Cortex of kidney (tissue), 1 donor: ENCODE measurements at places on chromosomes 7 and 10.

- DNase-seq: no peak
These were observed 45.4 kb downstream of the TMEM168 start for GRCh38 chr7:112744818-112745217.

GRCh38 chr10:94001416-94001810 is 7.7 kb downstream of the PLCE1 start:
- no peak for DNase-seq

GRCh38 chr7:30596721-30597120 is 2.0 kb downstream of the GARS1 start:
- DNase-seq: no peak

DNA sequence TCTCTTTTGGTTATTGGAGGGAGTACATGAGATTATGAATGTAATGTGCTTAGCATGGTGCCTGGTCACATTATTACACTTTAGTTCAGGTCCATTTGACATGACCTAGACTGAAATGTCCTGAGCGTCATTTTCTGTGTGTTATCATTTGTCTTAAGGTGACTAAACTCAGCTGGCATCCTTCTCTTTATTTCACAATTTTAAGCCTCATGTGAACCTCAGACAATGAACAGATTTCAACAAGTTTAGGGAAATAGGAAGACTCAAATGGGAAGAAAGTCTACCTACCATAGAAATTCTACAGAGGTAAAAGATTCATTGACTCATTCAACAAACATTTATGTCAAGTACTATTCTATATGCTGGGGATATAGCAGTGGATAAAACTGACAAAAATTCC is 70.2 kb upstream of the EXOC6 start:
- no peak for DNase-seq

DNA sequence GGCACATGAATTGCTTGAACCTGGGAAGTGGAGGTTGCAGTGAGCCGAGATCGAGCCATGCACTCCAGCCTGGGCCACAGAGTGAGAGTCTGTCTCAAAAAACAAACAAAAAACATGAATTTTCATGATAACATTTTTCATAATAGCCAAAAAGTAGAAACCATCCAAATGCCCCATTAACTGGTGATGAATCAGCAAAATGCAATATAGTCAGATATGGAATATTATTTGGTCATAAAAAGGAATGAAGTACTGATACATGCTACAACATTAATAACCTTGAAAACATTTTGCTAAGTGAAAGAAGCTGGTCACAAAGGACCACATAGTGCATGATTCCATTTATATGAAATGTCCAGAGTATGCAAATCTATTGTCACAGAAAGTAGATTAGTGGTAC is 24.5 kb upstream of the VCL start:
- DNase-seq: no peak

DNA sequence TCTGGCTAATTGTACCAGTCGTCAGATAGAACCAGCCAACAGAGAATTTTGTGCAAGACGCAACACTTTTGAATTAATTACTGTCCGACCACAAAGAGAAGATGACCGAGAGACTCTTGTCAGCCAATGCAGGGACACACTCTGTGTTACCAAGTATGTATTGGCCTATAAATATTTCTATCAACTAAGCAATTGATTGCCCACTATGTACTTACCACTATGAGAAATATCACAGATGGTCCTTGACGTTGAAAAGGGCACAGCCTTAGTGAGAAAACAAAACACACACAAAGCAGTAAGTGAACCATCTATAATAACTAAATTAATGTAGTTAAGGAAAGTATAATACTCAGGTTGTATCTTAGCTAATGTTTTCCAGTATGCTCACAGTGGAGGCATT is 60.0 kb downstream of the ANLN start:
- DNase-seq: no peak

- DNase-seq: no peak
These were observed 32.3 kb downstream of the AGR3 start for GRCh38 chr7:16849296-16850148.

- DNase-seq: no peak
These were observed 69.2 kb upstream of the FAM171A1 start for GRCh38 chr10:15440204-15440711.

DNA sequence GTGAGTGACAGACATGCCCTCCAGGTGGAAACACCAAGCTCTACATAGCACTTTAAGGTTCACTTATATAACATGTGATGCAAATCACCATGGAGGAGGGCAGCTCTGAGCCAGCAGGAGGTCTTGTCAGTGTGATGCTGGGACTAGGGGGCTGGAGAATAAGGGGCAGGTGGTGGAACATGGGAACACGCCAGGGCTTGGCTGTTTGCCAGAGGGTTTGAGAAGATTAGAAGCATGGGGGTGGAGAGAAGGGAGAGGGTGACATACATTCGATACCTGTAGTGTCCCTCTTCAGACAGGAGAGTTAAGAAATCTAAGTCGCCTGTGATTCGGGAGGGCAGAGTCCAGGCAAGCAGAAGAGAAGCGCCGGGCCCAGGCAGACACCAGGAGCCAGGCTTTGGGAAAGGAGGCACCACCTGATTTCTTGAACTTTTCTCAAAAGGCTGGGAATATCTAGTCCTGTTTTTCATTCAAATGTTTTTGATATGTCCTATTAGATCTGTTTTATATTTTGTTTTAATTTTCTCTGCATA is 16.9 kb upstream of the LAMB4 start:
- DNase-seq: no peak

- DNase-seq: no peak
These were observed 2.3 kb downstream of the GRM8 start for GRCh38 chr7:127250312-127251035.

- DNase-seq: no peak
These were observed 39.2 kb downstream of the EEPD1 start for GRCh38 chr7:36192053-36192824.

- no peak for DNase-seq
These were observed 830.2 kb upstream of the SORCS1 start for GRCh38 chr10:107994621-107995270.

GRCh38 chr7:8433477-8434289 is at the start of gene NXPH1:
Gene NXPH1 (plus strand): TSS chr7:8433609.
- DNase-seq: no peak

DNA sequence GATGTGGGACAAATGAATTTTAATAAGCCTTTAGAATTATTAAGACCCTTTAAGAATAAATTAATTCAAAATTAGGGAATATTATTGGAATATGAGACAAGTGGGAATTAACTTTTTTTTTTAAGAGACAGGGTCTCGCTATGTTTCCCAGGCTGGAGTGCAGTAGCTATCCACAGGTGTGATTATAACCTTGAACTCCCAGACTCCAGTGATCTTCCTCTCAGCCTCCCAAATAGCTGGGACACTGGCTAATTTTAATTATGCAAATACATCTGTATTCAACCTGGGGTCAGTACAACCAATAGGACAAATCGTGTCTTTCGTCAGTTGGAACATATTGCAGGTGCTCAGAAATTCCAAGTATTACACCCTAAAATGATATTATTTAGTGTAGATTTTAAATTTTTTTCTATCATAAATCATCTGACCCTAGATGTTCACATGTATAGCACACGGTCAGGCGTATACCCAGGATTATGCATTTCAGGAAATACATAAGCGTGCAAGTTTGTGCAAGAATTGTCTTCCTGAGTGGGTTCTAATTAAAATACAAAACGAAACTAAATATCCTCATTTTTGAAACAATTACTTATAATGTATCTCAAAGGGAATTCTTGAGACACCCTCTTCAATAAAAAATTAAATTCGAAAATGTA is 1.2 kb downstream of the NT5C3A start:
- DNase-seq: no peak

- DNase-seq: no peak
These were observed 165.5 kb upstream of the BET1 start for GRCh38 chr7:94169682-94170081.

- DNase-seq: no peak
These were observed 351.4 kb downstream of the PAXIP1 start for GRCh38 chr7:154651501-154651900.

DNA sequence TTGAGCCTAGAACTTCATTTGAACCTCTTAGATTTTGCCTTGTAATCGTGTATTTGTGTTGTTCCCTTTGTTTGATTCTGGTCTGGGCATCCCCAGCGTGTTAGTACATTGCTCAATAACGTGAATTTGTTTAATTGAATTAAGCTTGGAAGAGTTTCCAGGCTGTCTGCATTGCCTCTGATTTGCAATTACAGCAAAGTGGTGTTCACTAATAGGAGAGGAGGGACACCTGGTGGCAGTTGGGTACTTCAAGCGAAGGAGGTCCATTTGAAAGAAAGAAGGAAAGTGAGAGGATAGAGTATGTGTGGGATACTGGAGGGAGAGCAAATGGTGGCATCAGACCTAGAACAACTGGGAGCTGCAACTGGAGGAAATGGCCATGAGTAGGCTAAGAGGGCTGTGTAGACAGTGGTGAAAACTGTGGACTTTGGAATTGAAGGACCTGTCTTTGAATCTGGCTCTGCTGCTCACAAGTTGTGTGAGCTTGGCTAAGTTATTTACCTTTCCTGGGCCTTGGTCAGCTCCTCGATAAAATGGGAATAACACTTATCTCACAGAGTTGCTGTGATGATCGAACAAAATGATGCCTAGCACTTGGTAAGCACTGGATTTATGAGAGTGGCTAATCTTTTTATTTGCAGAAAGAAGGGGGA is 15.1 kb downstream of the LSMEM1 start:
- no peak for DNase-seq

DNA sequence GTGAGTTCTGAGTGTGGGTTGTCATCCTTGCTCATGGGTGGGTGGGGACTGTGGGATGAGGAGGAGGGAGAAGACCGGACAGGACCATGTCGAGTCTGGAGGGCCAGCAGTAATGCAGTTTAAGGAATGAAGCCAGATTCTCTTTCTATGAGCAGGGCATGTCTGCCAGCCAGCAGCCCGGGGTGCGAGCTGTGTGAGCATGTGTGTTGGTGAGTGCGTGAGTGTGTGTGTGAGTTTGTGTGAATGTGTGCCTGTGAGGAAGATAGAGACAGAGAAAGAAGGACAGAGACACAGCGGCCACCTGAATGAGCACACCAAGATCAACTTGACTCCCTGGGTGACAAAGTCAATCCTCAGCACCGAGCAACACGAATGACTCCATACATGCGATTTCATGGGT is 52.3 kb downstream of the ADARB2 start:
- no peak for DNase-seq

DNA sequence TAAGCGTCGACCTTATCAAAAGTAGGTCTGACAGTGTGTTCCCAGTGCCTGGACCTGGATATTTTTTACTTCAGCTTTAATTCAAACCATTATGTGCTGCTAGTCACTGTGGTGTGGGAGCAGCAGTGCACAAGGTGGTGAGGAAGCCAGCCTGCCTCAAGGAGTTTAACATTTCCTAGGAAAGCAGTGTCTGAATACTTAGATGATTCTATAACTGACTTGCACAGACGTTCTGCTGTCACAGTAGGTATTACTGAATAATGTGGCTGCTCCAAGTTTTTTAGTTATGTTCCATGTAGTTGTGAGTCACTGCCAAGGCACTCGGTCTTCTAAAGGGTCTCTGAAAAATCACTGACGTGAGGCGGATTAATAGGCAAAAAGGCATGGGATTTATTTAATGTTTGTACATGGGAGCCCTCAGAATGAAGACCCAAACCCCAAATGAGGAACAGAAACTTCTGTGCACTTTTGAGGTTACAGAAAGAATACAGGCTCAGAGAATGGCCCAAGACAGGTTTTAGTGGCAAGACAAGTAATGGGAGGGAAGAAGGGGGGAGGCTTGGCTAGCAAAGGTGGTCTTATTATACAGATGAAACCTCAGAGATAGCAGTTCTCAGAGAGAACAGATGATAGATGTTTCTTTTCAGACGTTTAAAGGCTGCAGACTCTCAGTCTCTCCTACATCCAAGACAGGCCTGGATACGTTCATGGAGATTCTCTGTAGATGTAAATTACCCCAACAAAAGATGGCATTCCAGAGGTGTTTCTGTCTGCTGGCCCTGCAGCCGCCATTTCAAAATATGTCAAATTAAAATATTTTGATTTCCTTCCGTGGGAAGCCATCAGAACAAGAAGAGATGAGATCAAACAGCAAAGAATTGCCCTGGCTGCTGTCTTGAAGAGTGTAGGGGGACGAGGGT is 209.3 kb downstream of the SDK1 start:
- no peak for DNase-seq

DNA sequence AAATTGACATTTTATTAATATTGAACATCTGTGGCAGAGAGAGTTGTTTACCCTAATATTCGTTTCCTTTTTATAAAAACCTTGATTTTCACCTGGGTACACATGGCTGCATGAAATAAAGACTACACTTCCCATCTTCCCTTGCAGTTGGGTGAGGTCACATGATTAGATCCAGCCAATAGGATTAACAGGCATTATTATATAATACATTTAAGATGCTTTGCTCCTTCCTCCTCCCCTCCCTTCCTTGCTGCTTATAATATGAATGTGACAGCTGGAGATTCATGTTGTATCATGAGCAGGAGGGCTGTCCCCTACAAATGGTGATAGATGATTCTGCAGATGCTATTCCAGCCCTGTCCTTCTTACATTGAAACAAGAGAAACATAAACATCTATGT is 146.6 kb downstream of the SH2D4B start:
- DNase-seq: no peak

GRCh38 chr7:78055001-78055573 is 256.5 kb downstream of the PHTF2 start:
- no peak for DNase-seq

- DNase-seq: no peak
These were observed 8.2 kb upstream of the SRRM3 start for GRCh38 chr7:76193466-76193865.

DNA sequence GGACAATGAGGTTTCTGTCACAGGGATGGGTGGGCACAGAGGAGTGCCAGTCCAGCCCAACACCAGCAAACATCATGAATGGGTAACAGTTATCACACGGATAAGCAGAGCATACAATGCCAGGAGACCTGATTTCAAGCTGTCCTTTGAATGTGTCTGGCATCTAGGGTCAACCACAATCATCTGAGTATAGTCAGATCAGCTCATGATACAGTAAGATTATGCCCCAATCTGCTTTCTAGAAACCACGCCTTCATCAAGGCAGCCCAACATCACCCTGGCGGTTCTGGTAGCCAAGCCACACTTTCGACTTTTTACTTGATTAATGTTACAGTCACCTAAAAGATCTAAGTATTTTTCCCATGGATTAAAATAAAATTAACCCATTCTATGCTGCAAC is 10.5 kb downstream of the FAM171A1 start:
- no peak for DNase-seq

DNA sequence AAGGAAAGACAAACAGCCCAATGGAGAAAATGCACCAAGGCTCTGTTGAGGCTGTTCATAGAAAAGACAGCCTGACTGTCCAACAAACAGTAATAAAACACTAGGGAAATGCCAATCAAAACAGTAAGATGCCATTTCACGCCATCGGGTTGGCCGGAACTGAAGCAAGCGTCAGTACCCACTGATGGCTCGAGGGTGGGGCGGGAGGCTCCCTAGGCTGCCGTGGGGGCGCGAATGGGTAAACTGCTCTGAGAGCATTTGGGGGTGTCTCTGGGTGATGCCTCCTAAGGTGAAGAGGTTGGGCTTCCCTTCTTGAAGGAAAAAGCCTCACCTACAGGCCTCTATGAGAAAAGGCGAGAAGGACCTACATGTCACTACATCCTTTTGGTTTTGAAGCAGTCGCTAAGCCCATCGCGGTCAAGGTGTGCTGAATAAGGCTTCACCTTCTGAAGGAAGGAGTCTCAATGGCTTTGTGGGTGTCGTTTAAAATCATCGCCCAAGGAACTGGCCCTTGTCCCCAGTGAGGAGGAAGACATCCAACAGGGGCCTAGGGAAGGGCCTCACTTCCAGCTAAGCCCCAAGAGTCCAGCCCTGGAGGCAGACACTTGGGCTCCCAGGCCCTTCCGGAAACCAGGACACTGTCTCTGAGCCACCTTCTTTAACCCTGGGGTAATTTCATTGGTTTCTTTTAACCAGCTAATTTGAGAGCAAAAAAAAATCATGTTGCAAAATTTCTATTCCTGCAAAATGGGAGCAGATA is 98.5 kb upstream of the PPP2R2D start:
- no peak for DNase-seq
